ENCODE measurements at places on chromosomes 16 and 17.

DNA sequence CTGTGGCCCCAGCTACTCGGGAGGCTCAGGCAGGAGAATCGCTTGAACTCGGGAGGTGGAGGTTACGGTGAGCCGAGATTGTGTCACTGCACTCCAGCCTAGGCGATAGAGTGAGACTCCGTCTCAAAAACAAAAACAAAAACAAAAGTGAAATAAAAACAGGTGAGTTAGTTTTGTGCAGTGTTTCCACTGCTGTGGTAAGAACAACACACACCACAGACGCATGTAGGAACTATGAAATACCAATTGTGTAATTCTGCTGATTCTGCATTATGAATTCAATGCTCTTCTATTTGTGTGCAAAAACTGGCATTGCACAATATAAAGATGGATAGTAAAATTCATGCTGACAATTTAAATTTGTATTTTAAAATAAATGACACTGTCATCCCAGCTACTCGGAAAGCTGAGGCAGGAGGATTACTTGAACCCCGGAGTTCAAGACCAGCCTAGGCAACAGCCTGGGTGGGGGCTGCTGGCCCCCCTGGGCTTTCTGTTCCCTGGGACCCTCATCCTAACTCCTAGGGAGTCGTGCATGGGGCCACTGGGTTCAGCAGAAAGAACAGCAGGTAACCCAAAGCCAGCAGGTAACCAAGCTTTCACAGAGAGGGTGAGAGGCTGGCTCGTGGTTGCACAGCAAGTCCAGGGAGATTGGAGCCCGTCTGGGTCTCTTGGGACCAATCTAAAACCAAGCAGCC lies 10.6 kb upstream of the RHBDF2 start:
- DNase-seq, result no peak

- no peak for DNase-seq
These were observed 40.0 kb upstream of the CCR7 start for GRCh38 chr17:40605306-40605705.

- DNase-seq, result no peak
These were observed 725 bp upstream of the ARL5C start for GRCh38 chr17:39166437-39167335.

- DNase-seq, result no peak
These were observed 1.4 kb downstream of the CACNG5 start for GRCh38 chr17:66836063-66837005.

GRCh38 chr16:54290833-54291655 lies 4.5 kb upstream of the IRX3 start:
- no peak for DNase-seq

DNA sequence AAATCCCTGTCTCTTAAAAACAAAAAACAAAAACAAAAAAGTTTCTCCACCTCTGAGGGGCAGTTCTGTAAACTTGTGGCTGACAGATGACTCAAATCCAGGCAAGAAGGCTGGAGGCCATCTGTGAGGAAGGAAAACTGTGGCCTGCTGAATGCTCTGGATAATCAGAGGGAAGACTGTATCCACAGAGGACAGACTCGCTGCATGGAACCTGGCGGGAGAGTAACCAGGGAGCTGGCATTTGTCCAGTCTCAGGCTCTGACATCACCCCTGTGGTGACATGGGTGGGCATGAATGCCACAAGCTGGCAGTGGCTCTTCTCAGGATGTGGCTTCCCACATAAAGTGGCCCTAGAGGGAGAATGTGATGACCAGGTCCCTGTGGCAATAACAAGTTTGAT lies 2.8 kb upstream of the KSR1 start:
- DNase-seq, result no peak

DNA sequence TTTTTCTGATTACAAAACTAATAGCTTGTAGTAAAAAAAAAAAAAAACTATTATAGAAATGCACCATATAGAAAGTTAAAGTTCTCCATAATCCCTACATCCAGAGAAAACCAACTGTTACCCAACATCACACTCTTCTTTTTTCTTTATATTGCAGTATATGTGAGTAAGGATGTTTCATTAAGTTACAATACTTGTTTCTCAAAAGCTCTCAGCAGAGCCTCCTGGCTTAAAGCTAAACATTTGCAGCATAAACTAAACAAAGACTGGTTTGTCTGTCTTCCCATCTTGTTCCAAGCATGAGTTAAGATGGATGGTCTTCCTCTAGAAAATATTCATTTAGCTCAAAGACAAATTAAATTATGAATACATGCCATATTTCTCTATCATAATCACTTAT lies 25.2 kb downstream of the GRB2 start:
- DNase-seq, result no peak

DNA sequence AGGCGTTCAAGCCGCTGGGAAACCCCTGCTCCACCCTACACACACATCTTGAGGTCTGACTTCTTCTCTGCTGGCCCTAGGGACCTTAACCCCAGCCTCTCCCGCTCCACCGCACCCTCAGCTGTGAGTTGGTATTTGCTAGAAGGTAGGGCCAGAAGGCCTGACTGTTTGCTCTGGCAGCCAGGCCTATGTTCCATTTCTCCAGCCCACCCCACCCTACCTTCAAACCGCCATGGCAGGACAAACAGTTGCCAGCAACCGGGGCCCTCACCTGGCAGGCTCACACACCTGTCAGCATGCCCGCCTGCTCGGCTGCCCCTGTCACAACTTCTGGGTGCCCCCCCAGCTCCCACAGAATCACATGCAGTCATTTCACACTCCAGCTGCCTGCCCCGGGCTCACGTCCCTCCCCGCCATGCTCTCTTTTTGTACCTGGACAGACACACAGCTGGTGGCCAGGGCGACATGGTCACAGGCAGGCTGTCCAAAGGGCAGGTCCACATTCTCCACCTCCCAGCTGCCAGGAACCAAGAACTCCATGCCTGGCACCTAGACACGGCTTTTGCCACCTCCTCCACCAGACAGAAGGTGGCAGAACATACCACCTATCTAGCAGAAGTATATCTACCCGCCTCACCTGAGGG lies 2.6 kb upstream of the ATP2A3 start:
- no peak for DNase-seq

DNA sequence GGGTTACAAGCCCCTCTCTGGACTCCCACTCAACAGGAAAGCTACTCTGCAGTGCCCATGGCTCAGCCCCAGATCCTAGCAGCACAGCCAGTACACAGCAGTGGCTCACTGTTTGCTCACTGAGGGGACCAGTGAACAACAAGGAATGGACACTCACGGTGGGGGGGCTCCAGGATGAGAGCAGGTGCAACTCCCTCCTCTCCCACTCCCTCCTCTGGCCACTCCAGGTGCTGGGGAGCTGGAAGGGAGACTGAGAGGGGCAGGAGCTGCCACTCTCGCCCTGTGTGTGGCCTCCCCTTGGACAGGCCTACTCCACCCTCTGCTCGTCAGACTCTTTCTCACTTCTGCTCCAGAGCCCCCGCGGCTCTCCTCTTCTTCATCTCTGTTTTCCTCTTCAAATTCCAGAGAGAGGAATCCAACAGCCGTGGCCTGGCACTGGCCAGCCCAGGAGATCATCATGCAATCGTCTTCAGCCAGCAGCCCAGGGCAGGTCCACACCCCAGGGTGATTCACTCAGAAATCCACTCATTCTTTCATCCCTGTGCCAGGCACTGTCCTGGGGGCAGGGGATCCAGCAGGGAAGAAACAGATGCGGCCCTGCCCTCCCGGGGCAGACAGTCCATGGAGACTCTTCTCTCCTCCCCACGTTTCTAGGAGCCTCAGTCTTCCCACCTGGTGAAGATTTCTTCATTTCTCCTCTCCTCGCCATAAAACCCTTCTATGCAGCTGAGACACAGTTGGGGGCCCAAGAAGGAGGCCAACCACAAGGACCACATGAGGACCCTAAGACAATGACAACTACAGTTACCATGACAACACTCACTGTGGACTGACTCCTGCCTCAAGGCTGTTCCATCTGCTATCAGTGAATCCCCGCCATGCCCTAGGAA lies 30.7 kb downstream of the CFAP20 start:
- no peak for DNase-seq

GRCh38 chr16:19583665-19584300 lies 28.3 kb downstream of the VPS35L start:
- DNase-seq, result peak; percentile 48

DNA sequence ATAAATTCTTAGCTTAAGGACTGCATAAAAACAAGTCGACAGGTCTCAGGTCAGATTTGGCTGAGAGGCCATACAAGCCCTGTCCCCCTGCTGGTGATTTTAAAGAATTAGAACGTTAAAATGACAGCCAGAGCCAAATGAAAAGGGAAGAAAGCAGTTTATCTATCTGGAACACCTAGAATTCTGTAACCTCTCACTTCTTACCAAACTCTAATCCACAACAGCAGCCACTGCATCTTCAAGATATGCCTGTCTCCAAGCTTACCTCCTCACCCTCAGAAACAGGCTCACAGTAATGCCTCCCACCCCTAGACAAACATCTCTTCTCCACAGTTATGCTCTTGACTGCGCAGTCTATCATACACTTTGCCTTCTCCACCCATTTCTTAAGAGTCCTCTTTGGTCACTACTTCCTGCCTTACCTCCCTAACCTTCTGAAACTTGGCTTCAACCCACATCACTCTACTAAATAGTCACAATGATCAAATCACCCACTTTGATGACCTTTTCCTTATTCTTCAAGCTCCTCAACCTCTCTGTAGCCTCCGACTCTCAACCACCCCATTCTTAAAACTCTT lies 14.2 kb downstream of the ANKFY1 start:
- DNase-seq, result peak; percentile 49

DNA sequence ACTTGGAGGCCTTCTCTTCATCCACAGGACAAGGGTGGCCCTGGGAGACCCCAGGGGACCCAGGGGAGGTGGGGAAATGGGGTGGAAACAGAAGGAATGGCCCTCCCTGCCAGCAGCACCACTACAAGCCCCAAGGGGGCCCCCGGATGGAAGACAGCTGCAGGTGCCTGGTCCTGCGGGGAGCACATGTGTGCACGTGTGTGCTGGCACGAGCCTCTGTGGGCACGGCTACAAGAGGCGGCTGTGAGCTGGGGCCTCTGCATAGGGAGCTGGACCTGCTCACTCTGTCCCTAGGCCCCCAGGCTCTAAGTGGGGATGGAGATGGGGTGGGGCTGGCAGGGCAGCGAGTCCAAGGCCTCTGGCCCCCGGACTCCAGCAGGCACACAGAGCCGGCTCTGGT lies 13.2 kb upstream of the AATK start:
- DNase-seq, result no peak

DNA sequence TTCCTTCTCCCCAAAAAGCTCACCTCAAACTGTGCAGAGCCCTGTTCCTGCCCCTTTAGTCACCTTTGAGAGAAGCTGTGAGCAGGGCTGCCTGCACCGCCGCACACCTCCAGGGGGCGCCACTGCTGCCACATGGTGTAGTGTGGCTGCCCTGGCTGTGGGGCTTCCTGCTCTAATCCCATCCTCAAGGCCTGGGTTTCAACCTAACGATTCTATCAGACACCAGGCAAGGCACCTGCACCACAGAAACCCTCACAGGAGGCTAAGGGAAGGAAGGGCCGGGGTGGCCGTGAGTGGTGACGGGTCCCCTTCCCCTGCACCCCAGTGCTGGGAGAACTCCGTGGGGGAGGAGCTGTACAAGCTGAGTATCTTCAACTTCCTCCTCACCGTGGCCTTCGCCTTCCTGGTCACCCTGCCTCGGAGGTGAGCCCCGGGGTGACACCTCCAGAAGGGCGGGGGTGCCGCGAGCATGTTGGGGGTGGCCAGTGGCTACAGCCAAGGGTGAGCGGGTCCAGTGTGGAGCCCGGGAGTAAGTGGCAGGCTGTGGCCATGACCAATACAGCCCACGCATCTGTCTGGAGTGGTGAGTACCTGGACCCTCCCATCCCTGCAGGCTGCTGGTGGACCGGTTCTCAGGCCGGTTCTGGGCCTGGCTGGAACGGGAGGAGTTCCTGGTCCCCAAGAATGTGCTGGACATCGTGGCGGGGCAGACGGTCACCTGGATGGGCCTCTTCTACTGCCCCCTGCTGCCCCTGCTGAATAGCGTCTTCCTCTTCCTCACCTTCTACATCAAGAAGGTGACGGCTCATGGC lies 7.0 kb downstream of the TMC8 start:
- DNase-seq, result no peak

DNA sequence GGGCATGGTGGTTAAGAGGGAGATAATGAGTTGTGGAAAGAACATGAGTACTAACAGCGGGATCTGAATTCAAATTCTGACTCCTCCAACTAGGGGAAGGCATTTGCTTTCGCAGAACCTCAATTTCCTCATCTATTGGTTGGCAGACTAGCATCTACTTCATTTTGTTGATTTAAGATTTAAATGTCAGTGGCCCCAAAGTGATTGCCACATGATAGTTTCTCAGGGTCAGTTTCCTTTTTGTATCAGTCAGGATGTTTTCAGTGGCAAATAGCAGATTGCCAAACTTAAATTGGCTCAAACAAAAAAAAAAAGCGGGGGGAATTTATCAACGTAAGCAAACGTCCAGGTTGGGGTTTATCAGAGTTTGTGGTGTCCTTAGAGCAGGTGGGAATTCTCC lies 25.1 kb upstream of the NOS2 start:
- DNase-seq, result no peak

DNA sequence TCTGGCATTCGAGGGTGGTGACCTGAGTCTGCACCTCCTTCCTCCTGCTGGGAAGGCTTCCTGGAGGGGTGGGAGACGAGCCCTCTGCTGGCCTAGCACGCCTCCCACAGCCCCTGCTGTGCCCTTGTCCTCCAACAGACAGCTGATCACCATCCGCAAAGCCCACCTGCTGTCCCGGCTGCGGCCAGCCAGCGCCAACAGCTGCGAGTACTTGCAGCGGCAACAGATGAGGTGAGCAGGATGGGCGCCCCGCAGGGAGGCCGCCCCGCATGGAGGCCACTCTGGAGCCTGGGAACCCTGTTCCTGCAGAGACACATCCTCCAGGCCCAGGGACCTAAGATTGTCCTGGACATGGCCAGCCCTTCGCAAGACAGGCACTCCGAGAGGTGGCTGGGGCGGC lies 21.6 kb downstream of the UBALD1 start:
- no peak for DNase-seq

DNA sequence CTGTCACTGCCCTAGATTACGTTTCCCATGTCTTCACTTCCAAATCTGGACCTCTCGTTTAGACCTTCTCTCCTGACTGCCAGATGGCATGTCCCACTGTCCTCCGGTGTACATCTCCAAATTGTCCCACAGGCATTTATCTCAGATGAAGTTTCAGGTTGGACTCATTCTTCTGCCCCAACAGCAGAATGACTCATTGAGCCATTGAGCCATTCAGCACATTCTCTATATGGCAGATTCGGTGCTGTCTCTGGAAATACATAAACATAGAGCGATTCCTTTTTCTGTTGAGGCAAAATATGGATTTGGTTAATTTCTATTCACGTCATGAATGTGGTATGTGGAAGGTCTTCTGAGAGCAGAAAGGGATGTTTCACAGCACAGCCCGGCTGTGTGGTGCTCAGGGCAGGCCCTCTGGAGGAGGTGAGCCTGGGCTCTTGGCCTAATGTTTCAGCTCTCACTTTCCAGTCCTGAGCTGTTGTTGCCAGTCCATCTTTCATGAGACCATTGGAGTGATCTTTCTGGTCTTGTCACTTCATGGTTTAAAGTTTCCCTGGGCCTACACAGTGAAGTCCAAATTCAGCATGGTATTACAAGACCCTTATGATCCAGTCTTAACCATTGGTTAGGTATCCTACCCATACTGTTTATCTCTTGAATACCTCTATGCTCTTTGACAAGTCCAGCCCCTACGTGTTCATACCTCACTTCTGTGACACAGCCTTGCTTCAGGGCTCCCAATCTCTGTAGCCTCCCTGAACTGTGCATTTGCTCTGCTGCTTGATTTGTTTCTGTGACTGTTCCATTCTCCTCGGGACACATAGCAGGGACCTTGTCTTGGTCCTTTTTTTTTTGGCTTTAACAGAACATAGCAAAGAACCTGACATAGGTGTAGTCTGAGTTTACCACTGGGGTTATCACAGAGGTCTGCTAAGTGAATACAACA lies 15.9 kb downstream of the HAPSTR1 start:
- no peak for DNase-seq

- DNase-seq, result no peak
These were observed 184.0 kb downstream of the CYLD start for GRCh38 chr16:50925758-50926357.

Data from cerebellar cortex (tissue), 1 donor.